Suppressor macrophage (primary cell): ENCODE measurements at places on chromosomes 5 and 9.

DNA sequence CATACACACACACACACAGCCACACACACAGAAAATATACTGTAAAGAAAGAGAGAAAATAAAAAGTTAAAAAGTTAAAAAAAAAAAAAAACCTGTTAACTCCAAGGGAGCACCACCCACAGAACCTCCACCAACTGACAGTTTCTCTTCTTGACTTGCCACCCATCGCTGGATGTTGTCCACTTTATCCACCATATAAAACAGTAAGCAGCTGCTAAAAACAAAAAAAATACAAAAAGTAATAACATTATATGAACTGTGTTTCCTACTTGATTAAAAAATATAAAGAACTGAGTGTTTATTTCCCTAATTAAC, 1.2 kb downstream of the PURA start:
- no peak for DNase-seq

GRCh38 chr5:13217636-13218035, 726.9 kb downstream of the DNAH5 start:
- no peak for DNase-seq

- DNase-seq = peak; percentile 89
Measured at GRCh38 chr9:71683598-71684235, 84.6 kb downstream of the CEMIP2 start.

GRCh38 chr5:167348251-167348926, 943.1 kb upstream of the WWC1 start:
- DNase-seq = no peak

- DNase-seq = no peak
Measured at GRCh38 chr5:19577882-19578281, 410.1 kb downstream of the CDH18 start.

- DNase-seq = no peak
Measured at GRCh38 chr5:81639556-81639955, 111.3 kb downstream of the SSBP2 start.

DNA sequence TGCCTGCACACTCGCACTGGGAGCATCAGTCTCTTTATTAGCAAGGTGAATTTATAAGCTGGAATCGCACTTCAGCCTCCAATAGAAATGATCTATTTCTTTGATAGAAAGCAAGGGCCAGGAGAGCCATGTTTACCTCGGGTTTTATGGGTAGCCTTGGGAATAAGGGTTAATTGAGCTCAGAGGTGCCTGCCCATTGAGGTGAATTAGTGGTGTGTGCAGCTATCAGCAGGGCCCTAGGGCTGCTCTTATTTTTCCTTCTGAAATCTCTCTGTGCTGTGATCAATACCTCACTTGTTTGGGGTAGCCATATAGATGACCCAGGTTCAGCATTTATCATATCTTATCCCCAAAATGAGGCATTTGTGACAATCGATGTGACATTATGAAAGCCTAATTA, 297.8 kb downstream of the EBF1 start:
- no peak for DNase-seq

GRCh38 chr5:136129445-136129844, 3.2 kb upstream of the SMAD5 start:
- no peak for DNase-seq

- no peak for DNase-seq
Measured at GRCh38 chr9:18327121-18327520, 146.8 kb upstream of the ADAMTSL1 start.

DNA sequence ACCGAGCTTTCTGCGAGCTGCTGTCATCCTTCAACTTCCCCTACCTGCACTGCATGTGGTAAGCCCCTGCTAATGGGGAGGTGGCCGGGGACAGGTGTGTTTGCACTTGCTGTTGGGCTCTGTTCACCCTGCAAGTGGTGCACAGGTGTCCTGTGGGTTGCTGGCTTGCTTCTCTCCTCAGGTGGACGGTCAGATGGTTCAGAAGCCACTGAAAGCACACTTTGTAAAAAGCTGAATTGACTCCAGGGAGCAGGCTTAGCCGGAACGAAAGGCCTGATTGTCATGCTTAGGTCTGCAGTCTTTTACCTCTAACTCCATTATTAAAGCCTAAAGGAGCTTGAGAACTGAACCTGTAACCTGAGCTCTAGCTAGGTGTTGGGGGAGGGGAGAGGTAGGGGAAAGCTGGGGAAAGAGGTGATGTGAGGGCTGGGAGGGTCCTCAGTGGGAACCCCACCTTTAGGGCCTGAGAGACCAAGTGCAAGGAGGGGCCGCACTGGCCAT, 37.6 kb downstream of the ACER2 start:
- DNase-seq = no peak

DNA sequence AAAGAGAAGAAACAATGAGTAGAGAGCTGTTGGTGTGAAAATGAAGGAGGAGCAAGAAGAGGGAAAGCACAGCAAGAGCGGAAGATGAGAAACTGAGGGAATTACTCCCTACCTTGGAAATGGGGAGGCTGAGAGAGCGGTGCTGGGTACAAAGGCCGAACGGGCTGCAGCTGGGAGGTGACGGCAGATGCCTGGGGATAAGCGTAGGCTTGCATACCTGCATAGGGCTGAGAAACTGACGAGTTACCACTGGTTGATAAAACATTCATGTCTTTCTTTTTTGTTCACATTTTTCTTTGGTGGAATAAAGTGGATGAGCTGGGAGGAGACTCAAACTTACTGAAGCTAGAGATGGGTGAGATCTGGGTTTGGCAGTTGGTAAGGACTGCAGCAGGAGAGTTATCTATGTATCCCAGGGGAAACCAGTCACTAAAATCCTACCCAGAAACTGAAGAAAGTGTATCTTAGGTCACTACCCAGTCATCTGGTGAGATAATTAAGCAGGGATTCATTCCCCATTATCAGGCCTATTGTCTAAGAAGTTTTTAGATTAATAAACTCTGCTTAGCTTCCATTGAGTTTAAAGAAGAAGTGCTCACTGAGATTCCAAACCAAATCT, 34.8 kb downstream of the FKBP15 start:
- DNase-seq = no peak

GRCh38 chr5:124783794-124784193, 37.4 kb upstream of the ZNF608 start:
- DNase-seq = peak; percentile 24

- peak; percentile 58 for DNase-seq
Measured at GRCh38 chr9:117825609-117826347, 121.6 kb downstream of the TLR4 start.

GRCh38 chr5:73447530-73448462, 781 bp downstream of the FOXD1 start:
- peak; percentile 34 for DNase-seq
